Activated naive CD4-positive, alpha-beta T cell treated with anti-CD3 and anti-CD28 coated beads, Interleukin-2, amount 10 ng/mL, durations not matched to agents 7 days and 5 days (primary cell): ENCODE measurements at places on chromosomes 5 and 9.

GRCh38 chr5:81121836-81122630 lies 111.1 kb upstream of the CKMT2 start:
- no peak overlapping the region for H3K4me3 ChIP-seq
- no peaks in the 10 kb centered on the region for H3K27me3 ChIP-seq

DNA sequence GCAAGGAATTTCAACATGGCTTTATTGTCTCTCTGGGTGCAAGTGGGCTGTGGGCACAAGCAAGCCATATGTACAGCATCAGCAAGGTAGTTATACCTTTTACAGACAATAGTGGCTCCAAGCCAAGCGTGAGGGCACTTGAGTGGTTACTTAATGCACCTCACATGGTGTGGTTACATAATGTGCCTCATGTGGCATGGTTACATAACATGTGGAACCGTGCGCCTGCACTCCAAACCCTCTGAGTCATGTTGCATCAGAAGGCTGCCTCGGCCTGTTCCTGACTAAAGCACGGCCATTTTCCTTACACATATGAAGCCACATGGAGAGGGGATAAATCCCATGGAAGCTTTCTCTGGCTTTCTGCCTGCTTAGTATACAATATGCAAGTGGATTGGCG lies 150.9 kb downstream of the OSTF1 start:
- DNase-seq, result no peak
- no peaks in the 10 kb centered on the region for H3K36me3 ChIP-seq
- no peak overlapping the region for H3K27ac ChIP-seq

DNA sequence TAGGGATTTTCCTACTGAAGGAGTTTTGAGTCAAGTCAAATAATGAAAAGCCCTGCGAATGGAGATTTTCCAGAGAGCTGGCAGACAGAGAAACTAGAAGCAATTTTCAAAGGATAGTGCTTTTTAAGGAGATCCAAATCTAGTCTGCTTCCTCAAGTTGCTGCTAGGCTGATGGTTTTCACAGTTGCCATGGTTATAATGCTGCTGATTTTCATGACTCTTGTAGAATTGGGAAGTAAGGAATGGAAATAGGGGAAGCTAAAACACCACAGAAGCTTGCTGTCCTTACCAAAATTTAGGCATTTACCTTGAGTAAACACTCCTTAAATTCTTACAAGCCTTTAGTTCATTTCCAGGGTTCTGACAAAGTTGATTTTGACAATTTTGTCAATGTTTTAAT lies 30.1 kb upstream of the HAPLN1 start:
- H3K4me1 ChIP-seq, result no peaks in the 10 kb centered on the region
- H3K36me3 ChIP-seq, result no peaks in the 10 kb centered on the region
- no peaks in the 10 kb centered on the region for H3K27me3 ChIP-seq
- H3K4me3 ChIP-seq, result no peak overlapping the region
- no peak for DNase-seq

DNA sequence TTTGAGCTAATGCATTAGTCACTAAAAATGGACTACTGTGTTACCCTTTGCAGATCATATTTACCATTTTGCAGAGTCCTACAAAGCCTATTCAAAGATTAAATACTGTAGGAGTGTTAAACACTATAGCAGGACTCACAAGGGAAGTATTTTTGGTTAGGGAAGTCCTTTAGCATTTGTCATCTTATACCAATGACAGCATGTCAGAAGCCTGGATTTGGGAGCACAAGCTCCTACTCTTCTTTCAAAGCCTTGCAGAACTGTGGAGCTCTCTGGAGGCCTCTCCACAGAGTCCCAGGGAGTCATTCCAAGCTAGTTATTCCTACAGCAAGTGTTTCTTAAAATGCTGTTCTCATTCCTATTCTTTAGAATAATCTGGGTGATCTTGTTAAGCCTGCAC lies 288.8 kb downstream of the PIK3R1 start:
- no peaks in the 10 kb centered on the region for H3K4me1 ChIP-seq
- H3K27ac ChIP-seq, result no peak overlapping the region
- H3K36me3 ChIP-seq, result no peaks in the 10 kb centered on the region
- no peaks in the 10 kb centered on the region for H3K27me3 ChIP-seq
- no peak overlapping the region for H3K4me3 ChIP-seq
- DNase-seq, result no peak

DNA sequence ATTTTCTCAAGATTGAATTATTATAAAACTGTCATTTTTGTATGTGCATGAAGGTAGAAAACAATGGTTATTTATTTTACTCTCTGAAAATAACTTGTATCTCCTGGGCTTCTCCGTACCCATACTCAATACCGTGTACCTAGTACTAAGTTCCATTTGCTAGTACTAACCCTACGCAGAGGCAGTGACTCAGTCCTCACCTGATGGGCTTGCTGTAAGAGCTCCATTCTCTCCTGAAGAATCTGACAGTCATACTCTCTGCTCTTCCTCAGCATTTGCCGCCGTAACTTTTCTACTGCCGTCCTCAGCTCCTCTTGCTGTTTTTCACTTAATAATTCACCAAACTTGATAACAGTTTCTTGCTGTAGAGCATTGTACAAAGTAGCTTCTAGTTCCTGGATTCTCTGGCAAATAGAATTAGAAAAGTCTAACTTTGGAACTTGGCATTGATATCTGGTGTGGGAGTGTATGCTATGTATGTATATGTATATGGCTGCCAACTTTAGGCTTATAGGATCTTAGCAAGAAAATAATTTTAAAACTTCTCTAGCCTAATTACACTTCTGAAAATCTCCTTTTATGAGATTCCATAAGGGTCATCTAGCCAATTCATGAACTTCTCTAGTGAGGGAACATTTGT lies 108.0 kb upstream of the DPYSL3 start:
- no peaks in the 10 kb centered on the region for H3K36me3 ChIP-seq
- H3K4me3 ChIP-seq, result no peak overlapping the region
- H3K4me1 ChIP-seq, result no peaks in the 10 kb centered on the region
- no peaks in the 10 kb centered on the region for H3K27me3 ChIP-seq
- no peak overlapping the region for H3K27ac ChIP-seq

DNA sequence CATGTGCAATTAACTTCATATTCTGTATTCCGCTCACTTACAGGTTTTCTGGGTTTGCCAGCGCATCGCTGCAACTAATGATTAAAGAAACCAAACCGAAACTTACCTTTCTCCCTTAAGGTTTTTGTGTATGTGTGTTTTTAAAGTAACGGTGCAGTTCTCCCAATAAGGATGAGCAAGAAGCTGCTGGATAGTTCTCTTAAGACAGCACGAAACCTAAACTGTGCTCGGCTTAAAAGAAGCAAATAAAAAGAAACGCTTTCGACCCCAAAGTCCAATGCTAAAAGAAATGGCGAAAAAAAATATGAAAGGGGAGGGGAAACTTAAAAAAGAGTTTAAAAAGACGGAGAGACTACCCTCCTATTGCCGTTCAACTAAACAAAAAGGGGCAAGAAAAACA lies 340 bp downstream of the ELAVL2 start:
- DNase-seq, result no peak
- H3K36me3 ChIP-seq, result no peaks in the 10 kb centered on the region
- no peak overlapping the region for H3K27ac ChIP-seq
- peaks cover 40% of the 10 kb centered on the region for H3K27me3 ChIP-seq
- no peak overlapping the region for H3K4me3 ChIP-seq

- no peak for DNase-seq
- peaks cover 6% of the 10 kb centered on the region for H3K36me3 ChIP-seq
- H3K4me1 ChIP-seq, result peaks cover 20% of the 10 kb centered on the region
- H3K4me3 ChIP-seq, result no peak overlapping the region
- no peak overlapping the region for H3K27ac ChIP-seq
These were observed 3.3 kb upstream of the CLTA start for GRCh38 chr9:36187414-36187813.

DNA sequence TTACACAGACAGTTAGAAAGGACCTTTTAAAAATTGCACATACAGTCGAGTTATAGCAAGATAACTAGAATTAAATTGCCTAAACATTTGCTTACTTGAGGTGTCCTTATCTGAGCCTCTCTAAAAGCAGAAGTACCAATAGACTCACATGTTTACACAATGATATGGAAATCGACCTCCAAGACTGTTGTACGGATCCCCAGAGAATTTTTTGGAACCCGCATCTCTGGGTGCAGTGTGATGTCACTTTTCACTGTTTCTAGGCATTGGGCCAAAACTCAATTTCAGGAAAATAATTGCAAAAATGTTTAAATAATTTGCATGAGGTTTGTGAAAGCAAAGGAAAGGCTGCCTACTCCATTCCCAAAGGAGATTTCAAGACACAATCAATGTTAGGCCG lies 63.1 kb upstream of the ATG10 start:
- no peak overlapping the region for H3K4me3 ChIP-seq
- peaks cover 3% of the 10 kb centered on the region for H3K27me3 ChIP-seq
- H3K4me1 ChIP-seq, result no peaks in the 10 kb centered on the region
- H3K36me3 ChIP-seq, result no peaks in the 10 kb centered on the region
- DNase-seq, result no peak

DNA sequence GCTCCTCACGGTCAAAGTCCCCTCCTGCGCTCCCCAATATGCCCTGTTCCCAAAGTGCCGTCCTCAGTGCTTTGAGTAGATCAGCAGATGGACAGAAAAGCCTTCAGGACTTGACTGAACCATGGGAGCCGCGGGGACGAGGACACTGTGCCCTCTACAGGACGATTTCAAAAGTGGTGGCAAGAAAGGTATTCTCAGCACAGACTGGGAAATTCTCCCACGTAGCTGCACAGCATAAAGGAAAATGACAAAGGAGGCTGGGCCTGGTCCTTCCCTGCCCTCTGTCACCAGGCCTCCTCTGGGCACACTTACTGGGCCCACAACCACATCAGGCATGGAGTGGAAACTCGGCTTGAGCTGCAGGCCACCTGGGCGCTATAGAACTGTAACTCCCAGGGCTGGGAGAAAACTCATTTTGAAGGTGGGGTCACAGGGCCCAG lies 16.7 kb upstream of the MTMR12 start:
- H3K4me3 ChIP-seq, result no peak overlapping the region
- H3K4me1 ChIP-seq, result no peaks in the 10 kb centered on the region
- no peak overlapping the region for H3K27ac ChIP-seq
- peak; percentile 67 for DNase-seq
- peaks cover 9% of the 10 kb centered on the region for H3K27me3 ChIP-seq

- H3K4me3 ChIP-seq, result no peak overlapping the region
- no peaks in the 10 kb centered on the region for H3K4me1 ChIP-seq
- no peaks in the 10 kb centered on the region for H3K27me3 ChIP-seq
- no peak for DNase-seq
These were observed 299.1 kb upstream of the PRR16 start for GRCh38 chr5:120164986-120165385.
